ENCODE measurements at places on chromosomes 7 and 10.

- peak; percentile 62 for DNase-seq
Observed at GRCh38 chr7:97016381-97017191, 8.0 kb downstream of the DLX5 start.

DNA sequence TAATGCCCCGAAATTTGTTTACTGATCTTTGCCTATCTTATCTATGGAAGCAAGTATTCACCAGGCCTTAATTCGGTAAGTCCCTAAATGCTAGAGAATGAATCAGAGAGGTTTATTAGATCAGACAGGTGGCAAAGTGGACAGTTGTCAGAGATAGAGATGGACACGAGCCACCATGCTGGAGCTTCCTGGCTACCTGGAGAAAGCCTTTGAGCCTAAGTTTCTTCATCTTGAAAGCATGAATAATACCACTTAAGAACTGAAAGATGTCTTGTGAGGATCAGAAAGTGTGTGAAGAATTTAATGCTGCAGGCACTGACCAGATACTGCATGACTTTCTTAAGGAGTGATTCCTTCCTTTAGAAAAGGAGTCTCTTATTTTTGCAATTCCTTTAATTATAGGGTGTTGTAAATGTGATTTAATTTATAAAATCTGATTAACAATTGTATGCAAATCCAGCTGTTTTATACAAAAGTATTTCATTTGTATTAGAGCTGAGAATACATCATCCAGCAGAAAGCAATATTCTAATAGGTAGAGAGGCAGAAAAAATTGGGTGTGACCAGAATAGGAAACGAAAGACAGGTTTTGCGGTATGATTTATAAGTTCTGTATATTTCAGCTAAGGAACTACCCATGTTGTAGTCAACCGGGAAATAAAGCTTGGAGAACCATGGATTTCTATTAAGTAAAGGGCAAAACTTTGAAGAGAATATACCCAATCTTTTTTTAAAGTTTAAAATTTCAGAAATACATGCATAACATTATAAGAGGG, 82.7 kb downstream of the SMURF1 start:
- DNase-seq = no peak

- DNase-seq = no peak
Observed at GRCh38 chr7:138352570-138353461, 107.2 kb upstream of the TRIM24 start.

- no peak for DNase-seq
Observed at GRCh38 chr7:17939211-17939605, 1.1 kb downstream of the SNX13 start.

DNA sequence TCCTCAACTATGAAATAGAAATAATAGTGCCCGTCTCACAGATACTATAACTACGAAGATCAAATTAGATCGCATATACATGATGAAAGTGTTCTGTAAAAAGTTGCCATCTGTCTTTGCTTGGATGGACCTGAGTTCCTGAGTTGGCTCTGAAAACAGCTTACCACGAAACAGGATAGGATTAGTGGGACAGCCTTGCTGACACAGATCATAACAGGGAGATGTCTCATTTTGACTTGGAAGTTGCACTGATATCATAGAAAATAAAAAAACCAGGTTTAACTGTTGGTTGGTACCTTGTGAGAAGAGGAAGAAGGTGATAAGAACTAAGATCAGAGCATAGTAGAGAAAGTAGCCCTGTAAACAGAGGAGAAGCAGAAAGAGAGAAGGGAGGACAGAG, 79.3 kb upstream of the AGBL3 start:
- DNase-seq = no peak

DNA sequence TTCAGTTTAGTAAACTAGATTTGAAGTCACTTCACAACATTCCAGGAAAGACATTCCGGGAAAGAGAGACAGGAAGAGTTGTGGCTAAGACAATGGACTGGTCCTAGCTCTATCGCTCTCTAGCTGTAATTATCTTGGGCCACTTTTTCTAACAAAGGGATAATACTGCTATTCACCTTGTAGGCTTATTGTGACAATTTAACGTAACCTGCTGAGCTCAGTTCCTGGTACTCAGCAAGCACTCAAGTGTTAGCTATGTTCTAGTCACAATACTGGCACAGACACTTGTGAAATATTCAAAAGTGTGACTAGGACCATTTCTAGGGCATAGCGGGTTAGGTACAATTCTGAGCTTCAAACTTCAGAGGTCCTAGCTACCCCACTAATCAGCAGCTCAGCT, 12.0 kb upstream of the NRCAM start:
- no peak for DNase-seq

DNA sequence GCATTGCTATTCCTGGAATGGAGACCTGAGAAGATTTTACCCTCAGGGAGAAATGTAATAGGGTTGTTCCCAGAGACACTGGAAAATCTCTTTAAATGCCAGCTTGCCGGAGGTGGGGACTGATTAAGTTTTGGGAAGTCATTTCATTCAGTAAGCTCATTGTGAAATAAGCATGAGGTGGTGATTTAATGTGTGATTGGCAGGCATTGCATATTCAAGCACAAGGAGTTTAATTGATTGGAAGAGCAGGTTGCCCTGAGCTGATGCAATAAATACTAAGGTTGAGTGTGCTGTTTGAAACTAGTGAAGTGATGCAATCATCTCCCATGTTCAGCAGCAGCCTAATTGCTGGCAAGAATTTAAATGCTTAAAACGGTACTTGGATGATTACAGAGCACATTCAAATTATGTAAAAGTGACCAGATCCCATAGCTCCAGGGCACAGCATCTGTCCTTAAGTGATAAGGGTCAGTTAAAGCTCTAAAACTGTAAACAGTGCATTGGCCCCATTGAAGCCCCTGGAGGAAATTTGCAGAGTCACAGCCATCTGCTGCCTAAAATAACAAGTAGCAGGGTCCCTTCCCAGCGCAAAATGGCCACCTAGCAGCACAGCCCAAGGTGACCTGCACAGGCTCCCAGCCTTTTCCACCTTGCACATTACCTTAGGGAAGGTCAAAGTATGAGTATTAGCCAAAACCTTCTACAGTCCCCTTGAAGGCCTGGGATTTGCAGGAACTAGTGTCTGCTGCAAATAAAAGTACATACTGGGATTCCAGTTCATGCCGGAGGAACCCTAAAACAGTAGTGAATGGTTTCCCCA, 92.1 kb downstream of the CCDC71L start:
- DNase-seq = no peak

- DNase-seq = no peak
Observed at GRCh38 chr10:110274072-110274627, 30.6 kb downstream of the SMNDC1 start.

DNA sequence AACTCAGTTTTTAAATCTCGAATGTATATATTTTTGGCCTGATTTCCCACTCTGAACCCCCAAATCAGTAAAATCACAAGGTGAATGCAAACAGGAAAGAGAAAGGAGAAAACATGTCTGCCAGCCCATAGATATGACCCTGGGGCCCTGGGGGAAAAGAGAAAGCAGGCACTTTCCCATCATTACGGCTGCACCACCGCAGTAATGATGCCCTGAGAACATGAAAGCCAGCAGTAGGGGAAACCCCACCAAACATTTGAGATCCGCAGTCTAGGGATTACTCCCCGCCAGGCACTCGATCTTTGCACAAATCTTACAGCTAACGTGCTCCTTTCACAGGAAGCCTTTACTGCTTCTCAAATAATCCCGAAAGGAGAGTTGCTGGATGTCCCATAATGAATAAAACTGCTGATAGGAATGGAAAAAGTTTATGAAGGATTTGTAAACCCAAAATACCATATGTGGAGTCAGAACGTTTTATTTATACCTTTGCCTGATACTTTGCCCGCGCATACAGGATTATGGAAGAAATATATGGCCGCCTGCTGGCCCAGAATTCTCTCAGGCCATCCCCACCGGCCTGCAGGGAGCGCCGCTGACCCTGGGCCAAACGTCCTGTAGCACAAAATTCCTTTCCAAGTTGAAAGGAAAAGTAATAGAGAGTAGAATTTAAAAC, 180.0 kb upstream of the INHBA start:
- no peak for DNase-seq

DNA sequence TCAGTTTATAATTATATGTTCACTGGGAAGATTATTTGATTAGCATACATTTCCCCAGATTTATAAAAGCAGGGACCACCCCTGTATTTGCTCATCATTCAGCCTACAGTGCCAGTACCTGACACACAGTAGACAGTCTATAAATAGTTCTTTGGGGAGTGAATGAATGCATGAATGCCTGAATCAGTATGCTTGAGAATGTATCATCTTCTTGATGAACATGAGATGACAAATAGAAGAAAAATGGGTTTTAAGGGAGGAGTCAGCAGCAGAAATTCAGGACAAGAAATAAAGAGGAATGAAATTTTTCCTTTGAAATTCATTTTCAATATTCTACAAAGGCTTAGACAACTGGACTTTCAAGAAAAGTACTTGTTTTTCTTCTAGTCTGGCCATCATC, 295.8 kb upstream of the LRRTM3 start:
- no peak for DNase-seq

DNA sequence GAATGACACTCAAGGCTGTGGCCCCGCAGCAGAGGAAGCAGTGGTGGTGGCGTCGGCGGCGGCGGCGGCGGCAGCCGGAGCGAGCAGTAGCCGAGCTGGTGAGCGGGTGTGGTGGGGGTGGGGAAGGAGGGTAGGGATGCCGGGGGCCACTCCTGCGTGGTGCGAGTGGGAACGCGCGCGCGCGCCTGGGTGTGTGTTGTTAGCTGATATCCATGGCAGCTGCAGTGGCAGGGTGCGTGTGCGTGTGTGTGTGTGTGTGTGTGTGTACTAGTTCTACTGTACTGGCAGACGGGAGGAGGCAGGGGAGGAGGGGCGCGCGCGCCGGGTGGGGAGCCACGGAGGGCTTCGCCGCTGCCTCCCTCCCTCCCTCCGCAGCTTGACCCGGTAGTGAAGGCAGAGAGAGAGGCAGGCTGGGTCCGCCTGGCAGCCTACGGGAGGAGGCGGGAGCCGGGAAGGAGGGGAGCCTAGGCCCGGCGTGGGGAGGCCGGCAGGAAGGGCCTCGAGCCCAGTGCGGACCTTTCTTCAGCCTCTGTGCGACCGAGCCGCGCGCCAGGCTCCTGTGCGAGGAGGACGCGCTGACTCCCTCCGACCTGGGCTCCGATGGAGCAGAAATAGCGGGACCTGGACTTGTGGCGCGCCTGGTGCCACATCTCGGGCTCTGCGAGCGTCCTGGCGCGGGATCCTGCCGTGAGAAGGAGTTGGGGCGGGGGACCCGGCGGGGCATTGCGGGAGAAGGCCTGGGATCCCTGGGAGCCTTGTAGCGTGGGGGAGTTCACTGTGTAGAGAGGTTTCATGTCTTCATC, at the start of gene MAGI2:
MAGI2 (minus strand) TSS at position 110 of the 803 bp plus-strand sequence. CDS start 347 bp downstream, outside the sequence.
- DNase-seq = peak; percentile 83

GRCh38 chr10:77715088-77715487, 77.5 kb upstream of the KCNMA1 start:
- no peak for DNase-seq

GRCh38 chr10:8312079-8312478, 257.6 kb downstream of the GATA3 start:
- DNase-seq = no peak

GRCh38 chr10:43699516-43699915, 50.8 kb upstream of the ZNF32 start:
- no peak for DNase-seq

- no peak for DNase-seq
Observed at GRCh38 chr10:123808906-123809305, 82.7 kb downstream of the CPXM2 start.

DNA sequence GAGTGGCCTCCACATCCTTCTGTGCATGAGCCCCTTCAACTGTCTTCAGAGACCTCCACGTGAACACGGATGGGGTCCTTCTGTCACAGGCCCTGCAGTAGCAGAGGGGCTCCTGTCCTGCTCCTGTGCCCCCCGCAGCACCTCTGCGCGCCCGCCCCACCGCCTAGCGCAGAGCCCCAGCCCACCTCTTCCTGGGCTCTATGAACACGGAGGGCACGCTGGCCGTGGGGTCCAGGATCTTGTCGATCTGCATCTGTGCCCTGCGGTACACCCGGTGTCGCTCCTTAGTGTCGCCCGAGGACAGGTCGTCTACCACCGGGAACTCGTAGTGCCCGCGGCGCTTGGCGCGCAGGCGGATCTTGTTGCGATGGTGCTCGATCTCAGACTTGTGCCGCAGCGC, 71.4 kb upstream of the ATP6V0A4 start:
- DNase-seq = no peak

DNA sequence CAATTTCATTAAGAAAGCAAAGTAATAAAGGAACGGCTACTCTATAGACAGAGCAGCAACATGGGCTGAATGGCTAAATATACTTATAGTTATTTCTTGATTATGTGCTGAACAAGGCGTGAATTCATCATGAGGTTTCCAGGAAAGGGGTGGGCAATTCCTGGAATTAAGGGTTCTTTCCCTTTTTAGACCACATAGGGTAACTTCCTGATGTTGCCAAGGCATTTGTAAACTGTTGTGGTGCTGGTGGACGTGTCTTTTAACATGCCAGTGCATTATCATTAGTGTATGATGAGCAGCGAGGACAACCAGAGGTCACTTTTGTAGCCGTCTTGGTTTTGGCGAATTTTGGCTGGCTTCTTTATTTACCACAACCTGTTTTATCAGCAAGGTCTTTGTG, 28.5 kb upstream of the ZMYND11 start:
- peak; percentile 50 for DNase-seq

All from left lung (tissue), 14 donors.